Esophagus squamous epithelium (tissue), 5 donors: ENCODE measurements at places on chromosomes 16 and 17.

GRCh38 chr17:57187391-57187790 is 68.9 kb upstream of the MSI2 start:
- no peak for DNase-seq

DNA sequence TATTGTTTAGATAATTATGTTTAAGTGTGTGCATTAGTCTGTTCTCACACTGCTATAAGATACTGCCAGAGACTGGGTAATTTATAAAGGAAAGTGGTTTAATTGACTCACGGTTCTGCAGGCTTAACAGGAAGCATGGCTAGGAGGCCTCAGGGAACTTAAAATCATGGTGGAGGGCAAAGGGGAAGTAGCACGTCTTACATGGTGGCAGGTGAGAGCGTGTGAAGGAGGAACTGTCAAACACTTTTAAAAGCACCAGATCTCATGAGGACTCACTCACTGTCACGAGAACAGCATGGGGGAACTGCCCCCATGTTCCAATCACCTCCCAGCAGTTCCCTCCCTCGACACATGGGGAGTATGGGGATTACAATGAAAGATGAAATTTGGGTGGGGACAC is 203.5 kb upstream of the GOT2 start:
- DNase-seq = no peak

- DNase-seq = no peak
These were observed 55.4 kb downstream of the TMEM186 start for GRCh38 chr16:8742068-8742467.

GRCh38 chr17:7838090-7839075 is 4.4 kb downstream of the KDM6B start:
- no peak for DNase-seq

GRCh38 chr16:75792771-75793492 is 66.6 kb upstream of the CPHXL start:
- DNase-seq = no peak

DNA sequence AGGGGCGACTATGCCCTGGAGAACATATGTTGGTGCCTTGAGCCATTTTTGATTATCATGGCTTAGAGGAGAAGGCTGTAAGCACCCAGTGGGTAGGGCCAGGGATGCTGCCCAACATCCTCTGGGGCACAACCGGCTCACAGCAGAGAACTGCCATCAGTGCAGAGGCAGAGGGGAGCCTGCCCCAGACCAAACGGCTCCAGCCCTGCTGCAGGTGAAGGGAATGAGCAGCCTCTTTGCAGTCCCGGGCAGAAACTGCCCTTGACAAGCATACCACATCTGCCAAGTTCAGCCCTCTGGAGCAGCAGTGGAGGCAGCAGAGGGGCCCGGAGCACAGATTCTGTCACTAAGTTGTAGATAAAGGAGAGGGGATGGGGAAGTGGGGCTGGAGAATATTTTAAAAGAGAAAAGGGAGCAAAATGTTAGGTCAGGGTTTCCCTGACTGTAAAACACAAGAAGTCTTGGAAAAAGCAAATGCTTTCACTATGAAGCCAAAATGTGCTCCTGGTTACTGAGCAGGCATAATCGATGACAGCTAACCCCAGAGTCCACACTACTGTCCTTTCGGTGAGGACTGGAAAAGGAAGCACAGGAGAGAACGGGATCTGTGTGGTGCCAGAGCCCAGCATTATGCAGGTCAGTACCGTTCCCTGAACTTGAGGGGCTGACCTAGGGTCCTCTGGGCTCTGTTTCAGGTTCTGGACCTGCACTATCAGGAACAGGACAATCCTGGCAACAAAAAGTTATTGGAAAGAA is 72.0 kb downstream of the CREBBP start:
- DNase-seq = no peak

- DNase-seq = no peak
These were observed 1.3 kb upstream of the ZNF821 start for GRCh38 chr16:71885261-71885650.
